ENCODE measurements at places on chromosomes 7 and 10.

DNA sequence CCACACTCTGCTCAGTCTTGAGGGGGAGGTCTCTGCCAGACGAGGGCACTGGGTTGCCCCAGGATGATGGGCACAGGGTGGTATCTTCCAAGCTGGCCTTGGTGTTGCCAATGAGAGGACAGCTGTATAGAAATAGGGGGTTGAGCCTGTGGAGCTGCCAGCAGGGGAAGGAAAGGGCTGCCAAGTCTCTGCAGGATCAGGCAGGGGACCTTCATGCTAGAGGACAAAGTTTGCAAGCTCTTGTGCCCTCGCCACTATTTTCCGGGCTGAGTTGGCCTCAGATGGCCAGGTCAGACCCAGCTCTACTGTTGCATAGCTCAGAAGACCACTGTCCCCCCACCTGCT lies 68.7 kb downstream of the ARHGAP22 start:
- DNase-seq = peak; percentile 21

GRCh38 chr7:117808341-117808757 lies 64.9 kb downstream of the CTTNBP2 start:
- no peak for DNase-seq

- DNase-seq = no peak
Measured at GRCh38 chr7:95440394-95441038, 5.7 kb upstream of the PON2 start.

DNA sequence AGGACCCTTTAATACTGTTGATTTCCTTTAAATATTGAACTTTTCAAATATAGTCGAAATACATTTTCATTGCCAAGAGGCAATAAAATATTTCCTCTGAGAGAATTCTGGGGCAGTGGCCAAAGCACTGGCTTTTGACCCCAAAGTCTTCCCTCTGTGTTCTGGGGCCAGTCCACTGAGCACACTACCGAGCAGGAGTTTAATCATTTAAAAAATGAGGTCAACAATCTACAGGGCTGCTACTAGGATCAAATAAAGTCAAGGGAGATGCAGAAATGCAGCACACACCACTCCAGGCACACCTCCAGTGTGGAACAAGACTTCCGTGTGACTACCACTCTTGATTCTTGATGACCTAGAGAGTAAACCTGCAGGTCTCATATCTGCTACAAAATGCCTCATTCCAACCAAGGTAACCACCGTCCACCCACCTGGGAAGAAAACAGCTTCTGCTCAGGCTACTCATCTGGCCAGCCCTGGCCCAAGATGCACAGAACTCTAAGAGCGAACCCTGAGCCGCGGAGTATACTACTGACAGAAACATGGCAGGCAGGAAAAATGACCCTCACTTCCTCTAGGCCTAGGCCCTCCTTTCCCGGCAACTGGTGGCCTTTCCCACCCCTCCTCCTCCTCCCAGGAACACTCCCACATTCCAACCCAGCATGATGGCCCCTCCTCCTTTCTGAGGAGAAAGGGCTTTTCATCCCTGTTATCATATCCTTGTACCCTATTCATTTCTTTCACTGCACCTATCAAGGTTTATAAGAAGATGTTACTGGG lies 97.7 kb downstream of the ALOX5 start:
- no peak for DNase-seq

- no peak for DNase-seq
Measured at GRCh38 chr10:89185658-89186057, 21.5 kb downstream of the CH25H start.

Data from ecto neural progenitor cell (in vitro differentiated cells).